Stimulated activated CD8-positive, alpha-beta memory T cell treated with anti-CD3 and anti-CD28 coated beads, Interleukin-2, amount 100 ng/mL, for 48 hours (primary cell): ENCODE measurements at places on chromosomes 12 and 14.

- no peak for DNase-seq
Observed at GRCh38 chr12:51065530-51065929, 17.4 kb downstream of the LETMD1 start.

- no peak for DNase-seq
Observed at GRCh38 chr12:6083601-6084000, 40.9 kb downstream of the VWF start.

GRCh38 chr14:59823179-59823578 lies 47.4 kb downstream of the RTN1 start:
- DNase-seq: no peak

DNA sequence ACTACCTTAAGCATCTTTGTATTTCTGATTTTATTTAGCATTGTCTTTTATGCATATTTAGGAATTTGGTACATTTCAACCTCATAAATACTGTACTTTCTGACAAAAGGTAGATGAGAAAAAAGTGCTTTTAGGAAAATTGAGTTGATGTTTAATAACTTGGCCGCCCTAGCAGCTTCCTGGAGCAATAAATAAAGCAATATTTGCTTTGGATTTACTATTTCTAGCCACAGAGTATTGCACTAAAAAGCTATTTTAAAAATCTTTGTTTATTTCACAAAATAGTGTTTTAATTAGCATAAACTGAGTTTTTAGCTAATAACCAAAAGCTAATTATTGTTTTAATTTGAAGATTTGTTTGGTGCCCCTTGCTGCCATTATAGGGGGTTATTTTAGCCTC lies 9.5 kb downstream of the PAPOLA start:
- no peak for DNase-seq

GRCh38 chr14:50523271-50524041 lies 8.9 kb downstream of the MAP4K5 start:
- DNase-seq: no peak

DNA sequence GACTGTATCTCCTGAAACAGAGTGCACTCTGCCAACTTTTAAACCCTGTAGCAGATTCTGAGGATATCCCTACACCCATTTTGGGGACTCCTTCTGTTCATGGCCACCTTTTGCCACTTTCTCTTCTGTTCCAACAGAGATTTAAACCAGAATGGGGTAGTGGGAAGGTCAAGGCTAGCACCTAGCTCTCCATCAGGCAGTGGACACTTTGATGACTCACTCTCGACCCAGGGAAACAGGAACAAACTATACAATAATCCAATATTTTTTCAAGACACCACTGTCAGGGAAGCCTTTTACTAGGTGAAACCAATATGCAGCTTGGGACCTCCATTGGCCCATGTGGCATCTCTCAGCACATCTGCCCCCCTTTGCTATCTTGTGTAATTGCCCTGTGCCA lies 103.6 kb downstream of the DAAM1 start:
- no peak for DNase-seq

- no peak for DNase-seq
Observed at GRCh38 chr12:26156201-26156871, 31.5 kb upstream of the BHLHE41 start.
